GM13976 (cell line): ENCODE measurements at places on chromosomes 6 and 20.

DNA sequence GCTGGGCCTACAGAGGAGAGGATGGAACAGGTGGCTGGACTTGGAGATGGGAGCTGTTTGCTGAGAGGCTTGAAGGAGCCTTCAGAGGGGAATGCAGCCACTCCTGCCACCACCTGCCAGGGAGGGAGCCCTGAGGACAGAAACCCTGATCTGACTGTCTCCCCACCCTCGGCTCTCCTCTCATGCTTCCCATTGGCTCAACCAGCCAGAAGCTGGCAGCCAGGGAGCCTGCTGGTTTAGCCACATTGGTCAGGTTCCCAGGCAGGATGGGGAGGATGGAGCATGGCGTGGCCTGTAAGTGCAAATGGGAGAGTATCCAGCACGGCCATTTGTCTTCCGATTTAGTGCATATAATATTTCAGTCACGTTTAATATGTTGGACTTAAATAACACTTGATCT lies 12.8 kb downstream of the TREM1 start:
- DNase-seq: peak; percentile 2

DNA sequence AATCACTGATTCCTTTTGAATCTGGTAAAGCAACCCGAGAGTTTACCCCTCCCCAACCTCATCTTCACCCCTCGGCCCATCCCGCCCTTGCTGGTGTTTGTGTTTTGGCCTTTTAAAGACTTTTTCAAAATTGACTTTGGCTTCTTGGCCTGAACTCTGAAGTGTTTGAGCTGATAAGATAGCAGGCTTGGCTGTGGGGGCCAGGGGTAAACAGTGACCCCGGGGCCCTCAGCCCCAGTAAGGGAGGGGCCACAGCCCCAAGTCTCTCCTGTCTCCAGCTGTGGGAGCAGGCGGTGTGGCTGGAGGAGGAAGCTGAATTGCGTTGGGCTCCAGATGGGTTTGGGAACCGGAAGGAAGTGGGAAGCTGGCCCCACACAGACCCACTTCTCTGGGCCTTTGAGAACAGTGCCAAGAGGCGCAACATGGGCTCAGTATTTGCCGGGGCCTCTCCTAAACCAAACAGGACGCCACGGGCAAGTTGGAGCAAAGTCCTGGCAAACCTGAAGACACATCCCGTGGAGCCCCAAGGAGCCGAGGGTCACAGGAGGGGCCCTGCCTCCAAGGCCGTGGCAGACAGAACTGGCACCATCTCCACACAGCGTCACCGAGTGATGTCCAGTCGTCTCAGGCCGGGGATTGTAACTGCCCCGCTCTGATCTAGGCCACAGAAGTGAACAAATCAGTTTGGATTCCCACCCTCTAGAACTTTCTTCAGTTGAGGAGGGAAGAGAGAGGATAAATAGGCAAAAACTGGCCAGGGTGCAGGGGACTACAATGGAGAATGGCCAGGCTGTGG lies 54.3 kb upstream of the PTPN1 start:
- no peak for DNase-seq

- DNase-seq: no peak
Observed at GRCh38 chr20:56829788-56830385, 200.8 kb downstream of the TFAP2C start.

DNA sequence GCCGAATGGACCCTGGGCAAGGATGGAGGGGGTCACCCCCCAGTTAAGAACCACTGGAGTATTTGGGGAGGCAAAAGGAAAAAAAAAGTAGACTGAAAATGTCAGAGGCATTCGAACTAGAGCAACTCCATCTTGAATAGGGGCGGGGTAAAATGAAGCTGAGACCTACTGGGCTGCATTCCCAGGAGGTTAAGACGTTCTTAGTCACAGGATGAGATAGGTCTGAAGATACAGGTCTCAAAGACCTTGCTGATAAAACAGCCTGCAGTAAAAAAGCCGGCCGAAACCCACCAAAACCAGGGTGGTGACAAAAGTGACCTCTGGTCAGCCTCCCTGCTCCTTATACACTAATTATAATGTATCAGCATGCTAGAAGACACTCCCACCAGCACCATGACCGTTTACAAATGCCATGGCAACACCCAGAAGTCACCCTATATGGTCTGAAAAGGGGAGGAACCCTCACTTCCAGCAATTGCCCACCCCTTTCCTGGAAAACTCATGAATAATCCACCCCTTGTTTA lies 70.4 kb upstream of the KCNG1 start:
- no peak for DNase-seq
